ENCODE measurements at places on chromosomes 4 and X. TPM values are rescaled to one million over a fixed set of nuclear protein-coding genes. Genes with fewer than 3 reads are reported as not detected.

GPC4 gene
- 14.7 TPM for total RNA-seq

TMEM35A gene
- 1.2 TPM for total RNA-seq

DNA sequence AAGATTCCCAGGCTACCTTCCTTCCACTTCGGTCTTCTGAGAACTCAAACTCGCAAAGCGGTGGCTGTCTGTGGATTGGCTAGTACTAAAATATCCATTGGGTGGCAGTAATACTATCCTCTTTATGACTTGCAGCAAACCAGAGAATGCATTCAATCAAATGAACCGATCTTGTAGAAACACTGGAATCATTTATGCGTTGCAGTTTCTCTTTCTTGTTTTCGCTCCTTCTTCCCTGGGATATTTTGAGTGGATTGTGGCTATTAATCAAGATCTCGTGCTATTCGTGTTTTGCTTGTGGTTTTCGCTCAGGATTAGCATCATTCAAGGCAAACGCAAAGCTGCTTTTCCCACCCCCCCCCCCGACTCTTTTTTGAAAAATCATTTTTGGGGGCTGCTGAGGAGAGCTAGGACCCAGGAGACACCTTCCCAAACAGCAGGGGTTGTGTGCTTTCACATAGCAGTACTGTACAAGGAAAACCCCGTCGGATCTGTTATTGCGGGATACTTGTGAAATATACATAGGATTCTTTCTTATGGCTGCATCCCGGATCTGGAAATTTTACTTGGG lies at the start of gene IL1RAPL1:
IL1RAPL1 (plus strand) TSS at position 466 of the 571 bp plus-strand sequence.
- H3K27me3 ChIP-seq, result no peaks in the 10 kb centered on the region
- no peaks in the 10 kb centered on the region for H3K4me1 ChIP-seq
- H3K27ac ChIP-seq, result no peak within 1 kb of the TSS
- DNase-seq, result peak; percentile 4
- H3K4me3 ChIP-seq, result peak within 1 kb of the TSS; percentile 3
- no peaks in the 10 kb centered on the region for H3K36me3 ChIP-seq

GRCh38 chr4:3013839-3014350 lies 50.5 kb downstream of the GRK4 start:
- H3K4me3 ChIP-seq, result no peak overlapping the region
- no peaks in the 10 kb centered on the region for H3K27me3 ChIP-seq
- H3K27ac ChIP-seq, result no peak overlapping the region
- no peak for DNase-seq

GRCh38 chrX:19869193-19869592 lies 18.2 kb downstream of the SH3KBP1 start:
- DNase-seq, result no peak
- no peaks in the 10 kb centered on the region for H3K4me1 ChIP-seq
- no peak overlapping the region for H3K27ac ChIP-seq
- no peaks in the 10 kb centered on the region for H3K36me3 ChIP-seq

GRCh38 chr4:136103616-136104015 lies 1428.7 kb downstream of the PCDH18 start:
- DNase-seq, result no peak
- H3K27ac ChIP-seq, result no peak overlapping the region
- H3K4me3 ChIP-seq, result no peak overlapping the region
- H3K36me3 ChIP-seq, result no peaks in the 10 kb centered on the region

Data from thyroid gland (tissue), 4 donors.